AG20443 (cell line): ENCODE measurements at places on chromosomes 3 and 15.

DNA sequence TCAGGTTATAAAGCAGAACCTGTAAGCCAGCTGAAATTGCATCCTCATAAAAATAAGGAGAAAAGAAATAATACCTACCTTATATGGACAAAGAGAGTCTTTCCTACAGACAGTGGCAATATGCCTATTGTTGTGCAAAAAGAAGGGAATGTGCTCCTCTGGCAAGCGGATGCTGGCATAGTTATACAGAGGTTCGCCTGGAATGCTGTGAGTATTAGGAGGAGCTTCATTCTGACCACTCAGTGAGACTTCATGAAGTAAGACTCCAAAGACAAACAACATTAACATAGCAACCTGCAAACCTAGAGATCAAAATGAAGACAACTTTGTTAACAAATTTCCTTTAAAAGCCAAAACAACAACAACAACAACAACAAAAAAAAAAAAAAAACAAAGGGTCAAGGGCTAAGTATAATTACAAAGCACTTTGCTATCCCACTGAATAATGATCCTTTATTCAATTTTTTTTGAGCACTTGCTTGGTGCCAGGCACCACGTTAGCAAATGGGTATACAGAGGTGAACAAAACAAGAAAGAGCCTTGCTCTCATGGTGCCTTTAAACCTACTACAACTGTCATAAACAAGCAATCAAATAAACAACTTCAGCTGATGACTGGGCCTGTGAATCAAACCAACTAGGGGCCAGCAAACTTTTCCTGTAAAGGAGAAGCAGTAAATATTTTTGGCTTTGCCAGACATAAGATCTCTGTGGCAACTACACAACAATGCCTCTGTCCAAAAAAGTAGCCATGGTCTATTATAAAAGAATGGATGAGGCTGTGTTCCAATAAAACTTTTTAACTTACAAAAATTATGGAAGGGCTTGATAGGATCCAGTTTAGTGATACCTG lies 3.7 kb downstream of the EOGT start:
- DNase-seq, result peak; percentile 84

DNA sequence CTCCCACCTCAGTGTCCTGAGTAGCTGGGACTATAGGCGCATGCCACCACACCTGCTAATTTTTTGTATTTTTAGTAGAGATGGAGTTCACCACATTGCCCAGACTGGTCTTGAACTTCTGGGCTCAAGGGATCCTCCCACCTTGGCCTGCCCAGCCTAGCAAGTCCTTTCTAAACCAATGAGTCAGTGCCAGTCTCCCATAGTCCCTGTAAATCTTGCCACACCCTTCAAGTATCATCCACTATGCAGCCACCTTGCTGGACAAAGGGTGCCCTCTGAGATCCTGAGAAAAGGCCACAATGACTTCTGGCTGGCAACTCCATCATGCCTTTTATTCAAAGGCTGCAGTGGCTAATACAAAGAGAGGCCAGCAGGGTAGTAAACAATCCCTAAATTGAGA lies 184.0 kb downstream of the ABHD5 start:
- DNase-seq, result no peak

- peak; percentile 54 for DNase-seq
Measured at GRCh38 chr3:39126532-39127071, 19.1 kb downstream of the TTC21A start.

GRCh38 chr3:53182764-53183355 lies 21.9 kb downstream of the PRKCD start:
- no peak for DNase-seq

DNA sequence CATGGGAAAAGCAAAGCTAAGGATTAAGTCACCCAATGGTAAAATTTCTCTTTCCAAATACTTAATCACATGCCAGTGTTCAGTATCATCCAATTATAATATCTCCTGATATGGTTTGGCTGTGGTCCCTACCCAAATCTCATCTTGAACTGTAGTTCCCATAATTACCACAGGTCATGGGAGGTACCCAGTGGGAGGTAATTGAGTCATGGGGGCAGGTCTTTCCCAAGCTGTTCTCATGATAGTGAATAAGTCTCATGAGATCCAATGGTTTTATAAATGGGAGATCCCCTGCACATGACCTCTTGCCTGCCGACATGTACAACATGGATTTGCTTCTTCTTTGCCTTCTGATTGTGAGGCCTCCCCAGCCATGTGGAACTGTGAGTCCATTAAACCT lies 26.1 kb upstream of the NMB start:
- DNase-seq, result no peak

GRCh38 chr3:47057212-47057671 lies 77.8 kb downstream of the NBEAL2 start:
- DNase-seq, result peak; percentile 16

DNA sequence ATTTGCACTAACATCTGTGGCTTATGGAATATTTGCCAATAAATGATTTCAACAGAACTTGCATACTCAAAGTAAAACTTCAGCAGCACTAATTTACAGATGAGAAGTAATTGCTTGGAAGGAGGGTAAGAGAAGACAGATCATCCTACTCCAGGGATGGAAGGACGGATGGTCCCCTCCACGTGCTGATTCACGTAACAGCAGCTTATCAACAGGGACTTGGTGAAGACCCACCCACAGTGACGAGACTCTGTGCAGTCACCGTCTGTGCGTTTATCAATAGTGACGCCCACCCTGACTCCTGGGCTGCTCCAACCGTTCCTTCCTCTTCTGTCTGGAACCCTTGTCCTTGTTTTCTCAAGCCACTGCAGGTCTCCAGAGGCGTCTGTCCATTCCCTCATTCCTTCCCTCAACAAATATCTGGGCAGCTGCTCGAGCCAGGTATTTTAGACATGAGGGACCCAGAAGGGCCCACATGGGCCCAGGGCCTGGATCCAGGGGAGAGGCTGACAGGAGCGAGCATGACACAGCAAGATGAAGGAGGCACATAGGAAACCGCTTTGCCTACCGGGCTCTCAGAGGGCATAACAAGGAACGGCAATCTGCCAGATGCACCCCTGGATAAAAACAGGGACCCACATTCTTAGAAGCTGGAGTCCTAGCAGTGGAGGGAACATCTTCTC lies 33.3 kb downstream of the PCSK6 start:
- DNase-seq, result no peak

- peak; percentile 14 for DNase-seq
Measured at GRCh38 chr15:59687836-59688235, 1.3 kb downstream of the BNIP2 start.

DNA sequence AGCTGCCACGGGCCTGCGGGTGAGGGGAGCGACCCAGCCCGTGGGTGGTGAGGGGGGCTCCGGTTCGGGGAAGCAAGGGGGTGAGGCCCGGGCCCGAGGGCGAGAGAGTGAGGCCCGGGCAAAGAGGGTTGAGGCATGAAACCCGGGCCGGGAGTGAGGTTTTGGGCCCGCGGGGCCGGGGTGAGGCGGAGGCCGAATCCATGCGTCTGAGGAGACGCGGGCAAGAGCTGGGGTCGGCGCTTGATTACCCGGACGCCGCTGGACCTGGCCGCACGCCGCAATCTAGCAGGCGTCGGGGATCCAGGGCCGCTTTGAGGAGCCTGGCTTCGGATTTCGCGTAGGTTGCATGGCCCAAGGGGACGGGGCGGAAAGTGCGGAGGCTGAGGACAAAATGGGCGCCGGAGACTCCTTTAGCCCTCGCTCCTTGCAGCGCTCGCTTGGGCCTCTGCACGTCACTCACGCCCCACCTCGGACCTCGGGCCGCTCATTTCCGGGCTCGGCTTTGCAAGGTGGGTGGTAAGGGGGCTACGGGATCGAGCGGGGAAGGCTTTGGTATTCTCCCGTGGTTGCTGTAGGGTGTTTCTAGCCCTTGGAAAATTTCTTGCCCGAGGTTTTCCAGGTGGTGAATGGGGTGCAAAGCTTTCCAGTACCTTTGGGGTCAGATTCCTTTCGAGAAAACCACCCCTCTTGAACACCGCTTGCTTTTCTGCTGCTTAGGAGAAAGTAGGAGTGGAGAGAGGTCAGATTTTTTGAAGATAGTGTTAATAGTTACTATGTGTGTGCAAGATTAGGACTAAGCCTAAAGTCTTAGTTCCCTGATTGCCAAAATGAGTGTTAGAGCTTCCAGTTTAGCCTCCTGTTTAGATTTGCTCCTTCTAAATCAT lies 827 bp downstream of the SLC25A36 start:
- DNase-seq, result peak; percentile 75

GRCh38 chr15:78035861-78036476 lies 41.5 kb downstream of the TBC1D2B start:
- no peak for DNase-seq

- DNase-seq, result peak; percentile 92
Measured at GRCh38 chr15:69394556-69395282, 19.4 kb upstream of the KIF23 start.

GRCh38 chr3:152656972-152657355 lies 178.0 kb upstream of the P2RY1 start:
- DNase-seq, result no peak

DNA sequence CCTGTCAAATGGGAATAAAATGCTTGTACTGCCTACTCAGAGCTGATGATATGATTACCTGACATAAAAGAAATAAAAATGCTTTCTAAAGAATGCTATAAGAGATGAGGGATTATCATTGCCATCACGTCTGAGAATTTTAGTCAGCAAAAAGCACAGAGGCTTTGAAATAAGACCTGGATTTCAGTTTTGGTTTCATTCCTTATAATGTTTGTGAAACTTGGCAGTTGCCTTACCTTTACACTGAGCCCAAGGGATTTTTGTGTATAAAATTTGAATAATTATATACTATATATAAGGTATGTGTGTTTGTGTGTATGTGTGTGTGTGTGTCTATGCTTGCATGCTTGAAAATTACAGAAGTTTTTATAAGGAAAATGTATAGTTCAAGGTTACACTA lies 634.8 kb upstream of the BCHE start:
- DNase-seq, result no peak
